Activated T-cell treated with anti-CD3 and anti-CD28 coated beads, Interleukin-2, amount 50 U/mL, for 24 hours (primary cell): ENCODE measurements at places on chromosomes 4 and X.

DNA sequence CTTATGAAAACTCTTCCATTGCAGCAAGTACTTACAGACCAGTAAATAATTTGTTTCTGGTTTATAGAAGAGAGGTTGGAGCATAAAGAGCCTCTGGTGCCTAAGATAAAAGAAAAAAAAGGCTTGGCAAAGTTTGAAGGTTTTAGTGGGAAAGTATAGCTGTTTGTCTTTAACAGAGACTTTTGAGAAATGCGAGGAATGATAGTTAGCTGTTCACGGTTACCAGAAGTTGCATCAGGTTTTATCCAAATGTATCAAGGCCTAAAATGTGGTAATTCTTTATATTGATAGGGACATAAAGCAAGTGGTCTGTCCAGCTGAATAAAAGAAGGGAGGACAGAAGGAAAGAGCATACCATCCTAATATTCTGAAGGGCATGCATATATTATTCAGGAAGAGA is 29.3 kb downstream of the RAP1GDS1 start:
- DNase-seq = no peak

- DNase-seq = no peak
Measured at GRCh38 chr4:181517491-181517890, 725.7 kb upstream of the TENM3 start.

- DNase-seq = no peak
Measured at GRCh38 chrX:153867139-153867538, 18.8 kb downstream of the L1CAM start.

DNA sequence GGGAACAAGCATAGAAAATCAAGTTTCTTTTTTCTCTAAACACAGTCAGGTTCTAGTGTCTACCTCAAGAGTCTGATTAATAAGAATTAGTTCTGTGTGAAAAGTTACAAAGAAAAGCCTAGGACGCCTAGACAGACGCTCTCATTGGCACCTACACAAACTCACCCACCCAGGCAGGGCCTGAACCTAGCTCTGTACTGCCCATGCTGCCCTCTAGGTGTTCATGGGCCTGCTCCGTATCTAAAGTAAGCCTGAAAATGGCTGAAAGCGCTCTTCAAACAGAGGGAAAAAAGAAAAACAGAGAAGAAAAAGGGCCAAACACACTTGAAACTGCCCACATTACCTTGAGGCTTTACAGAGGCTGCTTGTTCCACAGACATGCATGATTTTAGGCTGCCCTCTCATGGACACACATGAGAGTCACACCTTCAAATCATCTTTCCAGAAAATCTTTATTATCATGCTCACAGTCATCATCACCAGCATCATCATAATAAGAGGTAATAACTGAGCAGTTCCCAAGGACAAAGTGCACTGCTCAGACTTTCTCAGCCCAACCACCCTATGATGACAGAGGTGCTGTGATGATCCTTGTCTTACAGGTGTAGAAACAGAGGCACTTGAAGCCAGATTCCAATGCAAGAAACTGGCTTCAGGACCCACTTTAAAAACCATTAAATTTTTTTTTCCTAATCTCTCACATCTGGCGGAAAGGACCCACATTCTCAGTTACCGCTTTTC is 49.6 kb downstream of the MAP7D2 start:
- no peak for DNase-seq

- DNase-seq = no peak
Measured at GRCh38 chr4:61918507-61918906, 718.4 kb downstream of the ADGRL3 start.

DNA sequence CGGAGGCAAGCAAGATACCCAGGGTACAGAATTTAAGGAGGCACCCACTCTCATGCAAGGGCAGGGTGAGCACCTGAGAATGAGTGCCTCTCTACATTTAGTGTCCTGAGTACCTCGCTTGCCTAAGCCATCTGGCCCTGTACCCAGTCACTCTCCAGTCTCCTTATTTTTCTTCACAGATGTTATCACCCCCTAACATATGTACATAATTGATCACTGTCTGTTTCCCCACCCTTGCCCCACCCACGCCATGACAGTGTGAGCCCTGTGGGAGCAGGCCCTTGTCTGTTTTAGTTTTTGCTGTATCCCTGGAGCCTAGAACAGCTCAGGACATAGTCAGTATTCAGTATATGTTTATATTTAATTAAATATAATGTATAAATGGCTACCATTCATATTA is 113.6 kb downstream of the SPRY1 start:
- no peak for DNase-seq

- DNase-seq = no peak
Measured at GRCh38 chrX:48896611-48897011, 957 bp downstream of the TIMM17B start.

DNA sequence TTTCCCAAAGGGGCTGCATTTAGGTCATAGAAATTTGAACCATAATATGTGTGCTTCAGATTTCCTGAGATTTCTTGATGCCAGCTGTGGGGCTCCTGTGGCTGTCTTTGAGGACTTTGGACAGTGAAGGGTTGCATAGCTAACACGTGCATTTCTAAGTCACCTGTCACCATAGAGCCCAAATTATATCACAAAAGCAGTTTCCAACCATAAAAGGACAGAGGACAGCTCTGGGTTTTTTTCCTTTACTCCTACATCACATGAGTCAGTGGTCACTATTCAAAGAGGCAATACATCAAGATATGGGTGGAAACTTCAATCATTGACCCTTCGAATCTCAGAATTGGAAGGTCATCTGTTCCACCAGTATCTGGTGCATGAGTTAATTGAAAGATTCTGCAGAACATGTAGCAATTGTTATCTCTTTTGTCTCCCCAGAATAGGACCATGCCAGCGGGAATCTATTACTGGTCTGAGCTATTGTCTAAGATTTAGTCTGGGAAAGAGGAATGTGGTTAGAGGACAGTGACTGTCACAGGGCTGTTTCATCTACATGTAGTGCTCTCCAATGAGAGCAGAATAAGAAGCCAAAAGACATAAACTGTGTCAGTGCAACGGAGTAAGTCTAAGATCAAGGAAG is 133.5 kb downstream of the AASDH start:
- DNase-seq = no peak

DNA sequence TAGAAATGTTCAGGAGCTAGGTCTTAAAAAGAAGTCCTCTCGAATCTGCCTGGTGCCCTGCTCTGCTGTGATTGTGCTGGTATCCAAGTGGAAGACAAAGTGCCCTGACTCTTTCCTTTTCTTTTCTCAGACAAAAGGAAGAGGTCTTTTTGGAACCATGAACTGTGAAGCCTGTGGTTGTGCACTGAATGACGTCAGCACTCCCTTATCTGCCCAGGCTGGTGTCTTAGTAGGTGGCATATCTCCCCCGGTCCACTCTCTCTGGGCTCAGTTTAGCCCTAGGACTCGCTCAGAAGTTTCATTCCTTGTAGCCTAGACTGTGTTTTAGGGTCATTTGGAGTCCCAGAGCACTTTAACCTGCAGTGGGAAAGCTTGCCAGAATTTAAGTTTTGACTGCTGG is 400.3 kb upstream of the CT83 start:
- DNase-seq = no peak

DNA sequence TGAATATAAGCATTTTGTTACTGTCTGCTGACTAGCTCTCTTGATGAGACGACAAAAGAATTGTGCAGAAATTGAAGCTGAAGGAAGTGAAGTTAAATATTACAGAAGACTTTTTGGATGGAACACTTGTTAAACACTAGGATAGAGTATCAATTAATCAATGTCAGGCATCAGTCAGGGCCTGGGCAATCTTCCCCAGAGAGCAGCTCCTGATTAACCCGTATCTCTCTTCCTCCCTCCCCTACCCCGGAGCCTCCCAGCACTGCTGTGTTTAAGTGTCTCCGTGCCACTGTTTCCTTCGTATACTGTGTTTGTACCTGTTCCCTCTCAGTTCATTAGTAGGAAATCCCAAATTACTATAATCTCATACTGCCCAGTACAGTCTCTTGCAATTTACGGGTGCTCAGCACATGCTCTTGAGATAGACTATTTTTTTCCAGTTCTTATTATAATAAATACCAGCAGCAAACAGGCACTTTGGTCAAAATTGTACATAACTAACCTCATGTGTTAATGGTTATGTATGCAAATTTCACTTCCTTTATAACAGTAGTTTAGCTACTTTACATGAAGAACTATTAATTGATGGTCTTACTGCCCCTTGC is 765.7 kb upstream of the FTHL17 start:
- no peak for DNase-seq

- no peak for DNase-seq
Measured at GRCh38 chr4:141009129-141009528, 124.1 kb downstream of the RNF150 start.

- no peak for DNase-seq
Measured at GRCh38 chr4:128538111-128538882, 250.7 kb upstream of the PGRMC2 start.

GRCh38 chr4:16259889-16260246 is 33.6 kb upstream of the TAPT1 start:
- no peak for DNase-seq

DNA sequence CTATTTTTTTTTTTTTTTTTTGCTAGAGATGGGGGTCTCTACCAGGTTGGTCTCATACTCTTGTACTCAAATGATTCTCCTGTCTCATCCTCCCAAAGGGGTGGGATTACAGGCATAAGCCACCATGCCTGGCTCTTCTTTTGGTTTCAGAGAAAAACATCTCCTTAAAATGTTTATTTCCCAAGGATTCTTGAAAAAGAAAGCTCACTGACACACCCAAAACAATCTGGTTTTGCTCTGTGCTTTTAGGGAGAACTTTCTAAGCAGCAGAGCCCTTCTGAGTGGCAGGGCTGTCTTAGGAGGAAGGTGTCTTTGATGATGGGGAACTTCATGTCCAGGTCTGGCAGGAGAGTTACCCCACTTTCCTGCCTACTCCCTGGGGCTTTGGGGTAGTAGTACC is 1.2 kb downstream of the SOD3 start:
- DNase-seq = no peak

DNA sequence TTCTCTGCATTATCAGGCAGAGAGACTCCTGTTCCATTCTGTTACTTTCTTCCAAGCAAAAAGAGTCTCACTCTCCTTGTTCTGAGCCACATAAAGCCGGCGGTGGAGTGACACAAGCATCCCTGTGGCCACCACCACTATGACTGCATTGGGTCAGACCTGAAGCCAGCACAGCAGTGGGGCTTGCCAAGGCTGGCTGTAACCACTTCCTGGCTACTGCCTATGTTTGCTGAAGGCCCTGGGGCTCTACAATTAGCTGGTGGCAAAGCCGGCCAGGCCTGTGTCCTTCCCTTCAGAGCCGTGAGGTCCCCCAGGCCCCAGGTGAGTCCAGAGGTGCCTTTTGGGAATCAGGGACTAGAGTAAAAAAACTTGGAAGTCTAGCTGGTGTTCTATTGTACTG is 31.8 kb downstream of the PLAC8 start:
- DNase-seq = no peak
